Peyer's patch (tissue), 4 donors: ENCODE measurements at places on chromosomes 3 and 15. TPM values are rescaled to one million over a fixed set of nuclear protein-coding genes. Genes with fewer than 3 reads are reported as not detected.

CEP70 gene
- total RNA-seq, result 57.8 TPM

DNA sequence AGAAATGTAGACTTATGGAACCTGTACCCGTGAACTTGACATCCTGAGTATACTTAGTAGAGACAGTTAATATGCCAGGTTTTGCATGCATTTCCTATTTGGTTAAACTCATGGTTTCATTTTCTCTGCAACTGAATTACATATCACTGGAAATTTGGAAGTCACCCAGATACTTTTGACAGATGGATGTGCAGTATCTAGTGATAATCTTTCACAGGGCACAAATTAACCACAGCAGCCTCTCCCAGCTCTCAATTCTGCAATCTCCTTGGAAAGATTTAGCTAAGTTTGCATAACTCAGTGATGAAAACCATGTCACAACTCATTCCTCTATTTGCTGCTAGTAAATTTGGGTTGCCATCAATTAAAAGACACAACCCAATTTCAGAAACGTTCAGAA lies 162.3 kb upstream of the TPM1 start:
- no peaks in the 10 kb centered on the region for H3K4me1 ChIP-seq
- H3K4me3 ChIP-seq, result no peak overlapping the region
- no peaks in the 10 kb centered on the region for H3K36me3 ChIP-seq

GRCh38 chr3:48140936-48141603 lies 47.1 kb downstream of the CDC25A start:
- H3K4me1 ChIP-seq, result no peaks in the 10 kb centered on the region
- H3K27me3 ChIP-seq, result no peaks in the 10 kb centered on the region
- H3K27ac ChIP-seq, result no peak overlapping the region
- DNase-seq, result no peak
- no peaks in the 10 kb centered on the region for H3K36me3 ChIP-seq

DNA sequence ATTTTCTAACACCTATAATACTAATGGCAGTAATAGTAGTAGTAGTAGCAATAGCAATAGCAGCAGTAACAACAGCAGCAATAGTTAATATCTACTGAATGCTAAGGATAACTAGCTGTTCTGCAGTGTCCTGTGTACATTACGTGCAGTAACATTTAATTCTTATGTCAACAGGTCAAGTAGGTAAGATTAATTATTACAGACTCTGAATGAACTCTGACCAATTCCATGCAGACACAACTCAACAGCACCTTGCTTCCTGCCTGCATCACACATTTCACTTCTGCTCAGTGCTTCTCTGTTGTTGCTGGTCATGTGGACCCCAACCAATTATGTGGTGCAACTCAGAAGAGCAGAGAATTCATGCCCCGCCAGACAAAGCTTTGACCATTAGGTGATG lies 39.9 kb upstream of the ARHGEF26 start:
- no peaks in the 10 kb centered on the region for H3K36me3 ChIP-seq
- no peak for DNase-seq
- H3K27ac ChIP-seq, result no peak overlapping the region
- no peaks in the 10 kb centered on the region for H3K27me3 ChIP-seq
- no peak overlapping the region for H3K4me3 ChIP-seq

DNA sequence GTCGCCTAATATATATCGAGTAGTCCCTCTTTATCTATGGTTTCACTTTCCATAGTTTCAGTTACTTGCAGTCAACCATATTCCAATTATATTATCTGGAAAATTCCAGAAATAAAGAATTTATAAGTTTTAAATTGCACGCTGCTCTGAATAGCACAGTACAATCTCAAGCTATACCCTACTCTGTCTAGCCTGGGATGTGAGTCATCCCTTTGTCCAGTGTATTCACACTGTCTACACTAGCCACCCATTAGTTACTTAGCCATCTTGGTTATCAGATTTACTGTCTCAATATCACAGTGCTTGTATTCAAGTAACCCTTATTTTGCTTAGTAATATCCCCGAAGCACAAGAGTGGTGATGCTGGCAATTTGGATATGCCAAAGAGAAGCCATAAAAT lies 72.1 kb upstream of the EOMES start:
- no peak overlapping the region for H3K27ac ChIP-seq
- H3K27me3 ChIP-seq, result no peaks in the 10 kb centered on the region
- no peaks in the 10 kb centered on the region for H3K36me3 ChIP-seq
- no peak for DNase-seq

DNA sequence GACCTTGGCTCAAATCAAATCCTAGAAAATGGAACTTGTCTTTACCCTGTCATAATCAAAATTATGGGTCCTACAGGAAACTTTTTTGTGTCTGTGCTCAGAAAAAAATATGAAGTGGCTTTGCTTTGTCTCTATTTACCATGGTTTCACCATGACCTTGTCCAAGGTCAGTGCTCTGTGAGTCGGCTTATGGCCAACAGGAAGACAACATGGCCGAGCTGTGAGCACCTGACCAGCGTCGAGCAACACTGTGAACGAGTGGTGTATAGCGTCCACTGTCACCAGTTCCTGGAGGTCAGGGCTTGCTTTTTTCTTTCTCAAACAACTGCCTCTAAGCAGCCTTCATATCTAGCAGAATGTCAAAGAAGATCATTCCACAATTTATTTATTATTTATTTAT lies 67.9 kb downstream of the MYO1E start:
- H3K27me3 ChIP-seq, result no peaks in the 10 kb centered on the region
- no peak for DNase-seq
- no peak overlapping the region for H3K4me3 ChIP-seq
- H3K4me1 ChIP-seq, result peaks cover 29% of the 10 kb centered on the region
- no peaks in the 10 kb centered on the region for H3K36me3 ChIP-seq

DNA sequence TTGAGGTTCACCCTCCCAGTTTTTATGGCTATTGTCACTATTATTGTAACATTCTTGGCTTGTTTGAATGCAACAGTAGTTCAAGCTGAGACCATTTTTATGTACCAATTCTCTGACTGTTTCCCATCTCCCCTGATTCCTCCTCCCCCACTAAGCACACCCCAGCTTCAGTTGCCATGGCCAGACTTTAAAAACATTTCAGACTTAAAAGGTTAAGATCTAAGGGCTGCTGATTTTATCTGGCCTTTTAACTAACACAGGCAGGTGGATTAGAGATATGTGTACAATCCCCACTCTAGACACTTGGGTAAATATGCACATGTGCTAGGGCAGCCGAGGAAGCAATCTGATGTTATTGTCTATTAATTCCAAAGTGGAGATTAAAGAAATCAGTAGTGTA lies 386.3 kb upstream of the NR2F2 start:
- no peak for DNase-seq
- no peaks in the 10 kb centered on the region for H3K36me3 ChIP-seq
- H3K4me1 ChIP-seq, result no peaks in the 10 kb centered on the region
- no peak overlapping the region for H3K27ac ChIP-seq

GRCh38 chr15:26128611-26129140 lies 265.5 kb upstream of the ATP10A start:
- no peaks in the 10 kb centered on the region for H3K36me3 ChIP-seq
- no peak overlapping the region for H3K27ac ChIP-seq

- H3K36me3 ChIP-seq, result no peaks in the 10 kb centered on the region
- no peaks in the 10 kb centered on the region for H3K27me3 ChIP-seq
- peak; percentile 87 for DNase-seq
- peak overlapping the region; percentile 39 for H3K27ac ChIP-seq
- no peak overlapping the region for H3K4me3 ChIP-seq
Observed at GRCh38 chr3:13110678-13111116, 37.5 kb upstream of the IQSEC1 start.

GRCh38 chr15:23602124-23602523 lies 36.6 kb downstream of the MKRN3 start:
- H3K4me3 ChIP-seq, result no peak overlapping the region
- no peaks in the 10 kb centered on the region for H3K27me3 ChIP-seq
- no peak for DNase-seq
- no peak overlapping the region for H3K27ac ChIP-seq
- no peaks in the 10 kb centered on the region for H3K4me1 ChIP-seq
- H3K36me3 ChIP-seq, result no peaks in the 10 kb centered on the region

DNA sequence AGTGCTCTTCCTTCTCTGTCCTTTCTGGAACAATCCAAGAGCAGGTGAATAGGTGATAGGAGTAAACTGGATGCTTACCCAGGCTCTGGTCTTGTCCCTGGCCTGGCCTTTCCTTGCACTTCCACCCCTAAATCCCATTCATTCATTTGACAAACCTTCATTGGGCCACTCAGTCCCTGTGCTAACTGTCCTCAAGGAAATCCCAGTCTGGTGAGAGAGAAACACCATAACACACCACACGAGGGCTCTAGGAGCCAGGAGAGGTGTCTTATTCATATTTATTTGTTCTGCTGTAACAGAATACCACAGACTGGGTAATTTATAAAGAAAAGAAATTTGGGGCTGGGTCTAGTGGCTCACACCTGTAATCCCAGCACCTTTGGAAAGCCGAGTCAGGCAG lies 22.8 kb downstream of the EFCC1 start:
- no peaks in the 10 kb centered on the region for H3K36me3 ChIP-seq
- H3K4me1 ChIP-seq, result no peaks in the 10 kb centered on the region
- no peaks in the 10 kb centered on the region for H3K27me3 ChIP-seq
- peak overlapping the region; percentile 28 for H3K27ac ChIP-seq
- H3K4me3 ChIP-seq, result no peak overlapping the region
